BJ (cell line): ENCODE measurements at places on chromosomes 2 and 18.

- no peak for DNase-seq
These were observed 5.0 kb downstream of the RFX8 start for GRCh38 chr2:101469863-101470262.

- DNase-seq, result peak; percentile 26
These were observed 524 bp upstream of the SERTAD2 start for GRCh38 chr2:64654063-64654811.

DNA sequence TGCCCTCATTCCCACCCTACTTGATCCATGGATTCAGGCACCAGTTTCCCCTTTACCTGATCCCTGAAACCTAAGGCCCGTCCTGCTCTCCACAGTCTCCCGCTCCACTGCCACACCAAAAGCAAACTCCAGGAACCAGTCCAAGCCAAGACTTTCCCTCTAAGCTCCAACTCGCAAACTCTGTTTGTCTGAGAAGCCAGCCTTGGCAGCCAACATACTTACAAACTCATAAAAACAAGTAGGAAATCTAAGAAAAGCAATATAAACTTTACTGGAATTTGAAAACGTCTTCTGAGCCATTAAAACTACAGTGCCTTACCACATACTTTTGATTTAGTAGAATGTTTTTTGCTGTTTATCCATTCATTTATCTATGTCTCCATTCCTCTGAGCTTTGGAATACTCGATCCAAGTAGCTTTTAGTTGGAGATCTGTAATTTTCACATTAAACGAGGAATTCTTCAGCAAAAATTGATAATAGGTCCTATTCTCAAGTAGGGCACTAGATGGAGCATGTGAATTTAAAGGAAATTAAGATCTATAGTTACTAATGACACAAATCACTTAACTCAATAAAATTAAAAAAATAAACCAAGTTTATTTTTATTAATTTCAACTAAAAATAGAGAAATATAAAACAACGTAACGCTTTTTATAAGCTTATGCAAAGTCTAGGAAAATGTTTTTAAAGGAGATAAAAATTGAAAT lies 199.7 kb downstream of the MYO3B start:
- DNase-seq, result no peak

DNA sequence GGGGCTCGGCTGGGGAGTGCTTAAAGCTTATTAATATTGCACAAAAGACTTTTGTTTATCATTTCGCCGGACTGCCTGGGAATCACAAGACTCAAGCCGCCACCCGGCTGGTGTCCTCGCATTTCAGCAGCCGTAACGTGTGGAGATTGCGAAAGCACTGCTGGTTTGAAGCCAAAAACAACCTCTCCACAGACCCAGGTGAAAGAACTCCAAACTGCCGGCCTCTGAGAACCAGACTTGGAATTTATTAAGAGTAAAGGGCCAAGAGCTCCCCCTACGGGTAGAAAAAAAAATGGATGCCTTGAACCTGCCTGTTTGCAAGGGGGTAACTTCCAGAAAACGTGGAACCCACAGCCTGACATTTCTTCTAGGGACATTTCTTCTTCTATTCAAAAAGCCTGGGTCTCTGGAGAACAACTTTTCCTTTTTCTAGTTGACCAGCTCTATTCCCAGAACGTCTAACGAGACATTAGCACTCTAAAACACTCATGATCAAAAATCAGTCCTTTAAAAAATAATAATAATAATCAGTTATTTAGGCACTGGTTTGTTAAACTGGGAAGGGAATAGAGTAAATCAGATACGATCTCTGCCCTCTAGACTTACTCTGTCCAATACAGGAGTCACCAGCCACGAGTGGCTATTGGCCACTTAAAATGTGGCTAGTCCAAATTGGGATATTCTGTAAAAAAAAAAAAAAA lies 216.3 kb downstream of the C1D start:
- peak; percentile 83 for DNase-seq

- DNase-seq, result no peak
These were observed 160.0 kb downstream of the PHLPP1 start for GRCh38 chr18:62875323-62875722.

DNA sequence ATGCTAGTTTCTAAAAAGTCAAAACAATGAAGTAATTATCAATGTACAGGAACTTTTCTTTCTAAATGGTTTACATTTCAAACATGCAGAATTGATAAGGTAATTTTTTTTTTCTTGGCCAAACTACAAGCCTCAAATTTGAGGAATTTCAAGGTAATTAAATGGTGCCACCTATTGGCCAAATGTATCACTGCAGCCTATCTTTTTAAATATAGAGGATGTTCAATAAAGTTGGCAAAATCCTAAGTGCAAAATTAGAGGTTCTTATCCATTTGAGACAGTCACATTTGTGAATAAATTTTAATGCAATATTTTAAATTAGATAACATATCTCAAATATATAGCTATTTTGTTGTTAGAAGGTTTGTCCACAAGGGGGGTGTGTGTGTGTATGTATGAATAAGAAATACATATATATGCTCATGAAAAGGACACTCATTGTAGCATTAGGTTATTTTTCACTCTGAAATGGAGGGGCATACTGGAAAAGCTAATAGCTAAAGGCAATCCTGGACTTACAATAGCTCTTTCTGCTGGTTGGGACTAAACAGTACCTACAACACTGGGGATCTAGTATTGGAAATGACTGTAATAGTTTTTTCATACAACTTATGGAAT lies 26.2 kb downstream of the MMADHC start:
- no peak for DNase-seq

GRCh38 chr2:105725388-105725787 lies 19.3 kb upstream of the NCK2 start:
- DNase-seq, result no peak

GRCh38 chr18:65750389-65751154 lies at the start of gene CDH7:
CDH7 (plus strand) TSS chr18:65751012; CDS start chr18:65762843, 11,831 bp downstream.
- no peak for DNase-seq

- DNase-seq, result no peak
These were observed 149.3 kb upstream of the PGAP1 start for GRCh38 chr2:197075754-197076337.

- DNase-seq, result no peak
These were observed 26.1 kb upstream of the RAB1A start for GRCh38 chr2:65156041-65156440.

- DNase-seq, result no peak
These were observed 173.3 kb downstream of the ANKRD44 start for GRCh38 chr2:197137231-197137630.

DNA sequence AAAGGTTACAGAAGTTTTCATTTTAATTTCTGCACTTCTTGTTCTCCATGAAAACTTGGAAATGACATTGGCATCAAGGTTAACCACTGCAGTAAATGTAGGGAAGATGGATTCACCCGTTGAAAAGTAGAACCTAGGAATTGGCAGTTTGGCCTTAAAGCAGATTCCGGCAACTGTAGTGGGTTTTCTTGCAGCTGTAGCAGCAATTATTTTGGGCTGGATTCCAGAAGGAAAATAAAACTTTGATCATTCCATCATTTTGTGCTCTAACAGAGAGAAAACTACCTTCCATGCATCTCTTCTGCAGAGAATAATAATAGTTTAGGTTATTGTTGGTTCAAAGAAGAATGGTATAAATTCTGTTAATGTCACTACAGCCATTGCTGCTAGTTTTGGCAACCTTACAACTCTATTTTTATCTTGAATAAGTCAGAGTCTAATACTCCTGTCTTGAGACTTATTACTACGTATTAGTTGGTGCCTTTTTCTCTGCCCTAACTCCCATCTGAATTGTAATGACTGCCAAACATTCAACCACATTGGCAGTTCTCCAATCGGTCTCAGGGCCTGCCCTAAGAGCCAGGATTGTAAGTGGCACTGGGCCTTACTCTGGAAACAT lies 178.1 kb upstream of the PIEZO2 start:
- no peak for DNase-seq

DNA sequence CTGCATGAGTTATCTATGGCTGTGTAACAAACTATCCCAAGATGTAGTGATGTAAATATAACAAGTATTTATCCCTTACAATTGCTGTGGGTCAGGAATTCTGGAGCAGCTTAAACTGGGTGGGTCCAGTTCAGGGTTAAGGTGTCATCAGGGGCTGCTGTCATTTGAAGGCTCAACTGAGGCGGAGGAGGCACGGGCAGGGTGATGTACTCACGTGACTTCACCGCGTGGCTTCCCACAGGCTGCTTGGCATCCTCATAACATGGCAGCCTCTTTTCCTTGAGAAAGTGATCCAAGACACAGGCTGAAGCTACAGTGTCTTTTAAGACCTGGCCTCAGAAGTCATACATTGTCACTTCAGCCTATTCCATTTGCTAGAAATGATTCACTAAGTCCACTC lies 125.8 kb downstream of the PTGR3 start:
- no peak for DNase-seq

- DNase-seq, result no peak
These were observed 2.6 kb downstream of the HOXD9 start for GRCh38 chr2:176124947-176125771.

GRCh38 chr2:54657664-54658083 lies 65.8 kb upstream of the EML6 start:
- no peak for DNase-seq

DNA sequence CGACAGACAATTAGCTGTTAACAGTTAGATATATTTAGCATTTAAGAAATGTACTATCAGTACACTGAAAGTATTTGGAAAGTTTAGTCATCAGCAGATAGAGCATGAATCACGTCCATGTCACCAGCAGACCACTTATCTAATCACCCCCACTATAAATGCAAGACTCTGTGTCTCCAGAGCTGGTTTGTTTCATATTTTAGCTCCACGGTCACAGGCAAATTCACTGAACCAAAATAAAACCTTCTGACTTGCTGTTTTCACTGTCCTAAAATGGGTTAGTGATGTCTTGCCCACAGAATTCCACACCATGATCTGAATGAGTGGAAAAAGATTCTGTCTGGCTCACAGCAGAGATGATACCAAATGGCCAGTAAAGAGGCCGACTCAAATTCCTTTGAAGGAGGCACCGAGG lies 64.9 kb downstream of the CDH2 start:
- DNase-seq, result peak; percentile 53

- no peak for DNase-seq
These were observed 30.8 kb upstream of the SOX11 start for GRCh38 chr2:5661362-5661761.

GRCh38 chr2:124524155-124524915 lies 499.2 kb downstream of the CNTNAP5 start:
- DNase-seq, result no peak
